Stimulated activated CD8-positive, alpha-beta memory T cell treated with anti-CD3 and anti-CD28 coated beads, Interleukin-2, amount 100 ng/mL, for 1 hour (primary cell): ENCODE measurements at places on chromosomes 12 and 14.

DNA sequence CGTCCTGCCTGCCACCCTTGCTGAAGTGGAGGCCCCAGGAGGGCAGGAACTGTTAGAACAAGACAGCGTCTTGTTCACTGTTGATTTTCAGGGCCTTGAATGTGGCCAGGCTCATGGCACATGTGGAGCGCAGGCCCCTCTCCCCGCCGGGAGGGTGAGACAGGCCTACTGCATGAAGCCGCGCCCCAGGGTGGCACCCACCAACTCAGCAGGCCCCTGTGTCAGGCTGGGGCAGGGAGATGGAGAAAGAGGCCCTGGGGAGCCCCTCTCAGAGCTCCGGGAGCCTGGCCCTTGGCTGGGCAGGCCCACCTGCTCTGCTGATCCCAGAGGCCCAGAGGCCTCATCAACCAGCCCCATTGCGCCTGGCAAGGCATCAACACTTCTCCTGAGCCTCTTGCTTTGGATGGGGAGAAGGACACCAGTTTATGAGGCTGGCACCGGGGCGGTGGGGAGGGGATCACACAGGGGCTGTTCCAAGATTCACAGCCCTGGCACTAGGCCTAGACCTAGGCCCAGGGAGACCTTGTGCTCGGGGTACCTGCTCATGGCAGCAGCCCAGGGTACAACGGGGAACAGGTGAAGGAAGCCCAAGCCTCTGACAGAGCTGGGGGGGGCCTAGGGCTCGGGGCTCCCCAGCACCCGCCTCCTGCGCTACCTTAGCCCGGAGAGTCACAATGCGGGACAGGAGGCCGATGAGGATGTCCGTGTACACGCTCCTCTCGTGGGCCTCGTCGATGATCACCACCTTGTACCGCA is 18.1 kb downstream of the DHX37 start:
- DNase-seq = no peak

GRCh38 chr12:110721570-110721969 is 21.1 kb downstream of the PPP1CC start:
- no peak for DNase-seq

- DNase-seq = no peak
Observed at GRCh38 chr14:94600148-94600545, 12.0 kb upstream of the SERPINA3 start.

DNA sequence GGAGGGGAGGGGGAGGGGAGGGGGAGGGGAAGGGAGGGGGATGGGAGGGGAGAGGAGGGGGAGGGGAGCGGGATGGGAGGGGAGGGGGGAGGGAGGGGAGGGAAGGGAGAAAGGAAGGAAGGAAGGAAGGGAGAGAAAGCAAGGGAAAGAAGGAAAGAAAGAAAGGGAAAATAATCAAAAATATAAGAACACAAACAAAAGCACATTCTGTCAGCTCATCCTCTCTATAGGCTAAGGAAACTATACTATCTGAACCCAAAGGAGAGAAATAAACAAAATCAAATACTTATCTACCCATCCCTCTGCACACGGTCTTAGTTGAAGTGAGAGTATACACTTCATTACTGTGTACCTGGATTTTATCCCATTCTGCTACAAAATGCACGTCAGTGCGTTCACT is 26.9 kb downstream of the MANSC1 start:
- no peak for DNase-seq

- DNase-seq = no peak
Observed at GRCh38 chr12:62787023-62787422, 147.9 kb downstream of the PPM1H start.

DNA sequence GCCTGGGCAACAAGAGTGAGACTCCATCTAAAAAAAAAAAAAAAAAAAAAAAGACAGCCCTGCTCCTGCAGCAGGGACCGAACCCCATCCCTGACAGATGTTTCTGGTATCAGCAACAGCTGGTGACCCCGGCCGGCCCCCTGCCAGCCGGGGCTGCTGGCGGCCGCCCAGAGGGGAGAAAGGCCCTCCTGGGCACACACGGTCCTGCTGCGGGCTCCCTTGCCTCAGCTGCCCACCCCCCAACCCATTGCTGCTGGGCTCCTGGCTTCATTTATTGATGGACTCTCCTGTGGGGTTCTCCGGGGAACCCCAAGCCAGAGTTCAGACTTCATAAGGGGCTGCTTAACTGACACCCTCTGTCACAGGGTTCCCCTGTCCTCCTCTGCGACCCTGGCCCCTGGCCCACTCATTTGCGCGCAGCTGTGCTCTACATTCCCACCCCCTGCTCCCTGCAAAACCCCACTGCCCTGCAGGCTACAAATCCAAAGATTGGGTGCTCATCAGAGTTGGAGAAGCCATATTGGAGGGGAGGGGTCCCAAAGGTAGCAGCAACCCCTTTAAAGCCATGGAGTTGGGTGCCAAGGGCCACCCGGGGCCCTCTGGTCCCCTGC is 103.6 kb upstream of the RTL1 start:
- DNase-seq = no peak

DNA sequence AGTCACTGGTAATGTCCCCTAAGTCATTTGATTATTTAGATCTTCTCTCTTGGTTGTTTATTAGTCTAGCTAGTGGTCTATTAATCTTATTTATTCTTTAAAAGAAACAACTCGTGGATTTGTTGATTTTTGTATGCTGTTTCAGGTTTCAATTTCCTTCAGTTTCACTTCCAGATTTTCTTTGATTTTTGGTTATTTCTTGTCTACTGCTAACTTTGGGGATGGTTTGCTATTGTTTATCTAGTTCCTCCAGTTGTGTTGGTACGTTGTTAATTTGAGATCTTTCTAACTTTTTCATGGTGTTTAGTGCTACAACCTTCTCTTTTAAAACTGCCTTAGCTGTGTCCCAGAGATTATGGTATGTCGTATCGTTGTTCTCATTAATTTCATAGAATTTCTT is 18.5 kb upstream of the CD69 start:
- DNase-seq = no peak

DNA sequence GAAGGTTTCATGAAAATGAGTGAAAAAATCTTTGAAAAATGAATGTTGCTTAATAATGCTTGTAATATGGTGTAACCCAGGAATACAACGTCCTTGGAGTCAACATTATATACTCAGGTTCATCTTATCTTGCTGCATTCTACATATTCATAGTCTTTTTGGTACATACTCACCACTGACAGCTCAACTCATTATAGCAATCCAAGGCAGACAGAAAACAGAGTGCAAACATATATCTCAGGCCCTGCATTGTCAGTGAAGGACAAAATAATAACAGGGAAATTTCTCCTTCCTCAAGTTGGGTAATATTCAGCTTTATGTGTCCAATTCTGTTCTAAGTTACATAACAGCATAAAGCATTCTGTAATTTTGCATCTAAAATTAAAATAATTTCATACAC is 1353.0 kb upstream of the SEL1L start:
- no peak for DNase-seq

- DNase-seq = no peak
Observed at GRCh38 chr14:60206837-60207533, 41.8 kb upstream of the DHRS7 start.

- DNase-seq = no peak
Observed at GRCh38 chr14:59768855-59769375, 101.7 kb downstream of the RTN1 start.

DNA sequence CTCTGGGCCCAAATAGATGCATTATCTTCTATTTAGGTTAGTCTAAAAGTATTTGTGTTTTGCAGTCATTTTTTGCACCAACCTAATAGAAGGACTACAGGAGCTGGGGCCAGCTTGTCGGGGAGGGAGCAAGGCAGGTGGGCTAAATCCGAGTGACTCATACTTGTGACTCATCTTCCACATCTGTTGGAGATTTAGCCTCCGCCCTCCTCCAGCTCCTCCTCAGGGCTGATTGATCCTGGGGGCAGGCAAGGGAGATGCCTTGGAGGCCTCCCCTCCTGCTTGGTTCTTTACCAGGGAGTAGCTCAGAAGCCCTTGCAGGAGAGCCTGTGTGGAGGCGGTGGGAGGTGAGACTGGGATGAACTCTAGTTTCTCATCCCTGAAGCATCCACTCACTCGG is 27.9 kb downstream of the RHOF start:
- DNase-seq = no peak

DNA sequence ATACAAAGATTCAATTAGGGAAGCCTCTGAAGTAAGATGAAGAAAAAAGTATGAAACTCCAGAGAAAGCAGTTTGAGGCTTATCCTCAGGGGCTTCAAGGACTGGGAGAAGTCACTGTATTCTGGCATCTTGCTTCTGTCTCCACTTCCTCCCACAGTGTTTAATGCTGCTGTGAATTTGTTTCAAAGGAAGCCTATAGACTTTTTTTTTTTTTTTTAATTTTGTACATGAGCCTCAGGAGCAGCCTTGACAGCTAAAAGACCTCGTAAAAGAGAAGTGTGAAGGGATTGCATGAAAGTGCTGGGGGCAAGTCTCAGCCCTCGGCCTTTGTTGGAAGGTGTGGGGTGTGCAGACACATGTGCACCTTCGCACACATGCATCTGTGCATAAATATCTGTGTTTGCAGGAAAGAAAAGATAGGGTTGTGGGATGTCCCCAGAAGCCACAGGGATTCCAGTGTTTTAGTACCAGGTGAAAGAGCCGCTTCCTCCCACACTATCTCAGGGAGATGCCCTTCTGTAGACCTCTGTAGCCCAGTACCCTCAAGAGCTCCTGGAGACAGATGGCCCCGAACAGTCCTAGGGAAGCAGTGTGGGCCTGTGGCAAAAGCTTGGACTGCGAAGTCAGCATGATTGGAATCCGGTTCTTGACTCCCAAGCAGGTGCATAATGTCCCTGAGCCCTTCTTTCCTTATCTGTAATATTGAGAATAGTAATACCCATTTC is 193.5 kb upstream of the BCL2L14 start:
- DNase-seq = no peak

GRCh38 chr14:55505846-55506245 is 65.4 kb upstream of the TBPL2 start:
- DNase-seq = no peak

GRCh38 chr12:25712169-25712568 is 159.1 kb upstream of the LMNTD1 start:
- DNase-seq = no peak

- no peak for DNase-seq
Observed at GRCh38 chr12:42118136-42118879, 26.4 kb downstream of the GXYLT1 start.

- DNase-seq = no peak
Observed at GRCh38 chr12:94173660-94174265, 25.4 kb downstream of the PLXNC1 start.
